Right lobe of liver (tissue), 6 donors: ENCODE measurements at places on chromosomes 12 and 14. TPM values are rescaled to one million over a fixed set of nuclear protein-coding genes. Genes with fewer than 3 reads are reported as not detected.

The NINJ2 gene
- 6.4 TPM for total RNA-seq

The KERA gene
- not detected for total RNA-seq

The LRP1-AS gene
- total RNA-seq = not detected

The MGAT4C gene
- total RNA-seq = 0.06 TPM

The RARG gene
- total RNA-seq = 1.9 TPM

The COCH gene
- total RNA-seq = 0.60 TPM

The SCFD1 gene
- 31.0 TPM for total RNA-seq

The SLC25A47 gene
- 378 TPM for total RNA-seq
